ENCODE measurements at places on chromosomes 1 and 21. TPM values are rescaled to one million over a fixed set of nuclear protein-coding genes. Genes with fewer than 3 reads are reported as not detected.

The ZNF684 gene
- total RNA-seq: 1.4 TPM

DNA sequence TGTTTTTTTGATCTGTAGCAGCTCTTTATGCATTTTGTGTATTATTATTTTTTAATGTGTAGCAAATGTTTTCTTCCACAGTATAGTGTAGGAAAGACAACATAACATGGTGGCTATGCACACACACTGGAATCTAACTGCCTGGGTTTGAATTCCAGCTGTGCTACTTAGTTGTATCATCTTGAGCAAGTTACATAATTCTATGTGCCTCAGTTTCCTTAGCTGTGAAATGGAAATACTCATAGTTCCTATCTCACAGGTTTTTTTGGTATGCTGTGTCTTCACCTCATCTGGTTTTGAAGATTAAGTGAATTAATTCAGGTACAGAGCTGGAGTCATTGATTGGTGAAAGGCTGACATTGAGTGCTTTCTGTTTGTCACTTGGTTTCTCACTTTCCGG lies 1.2 kb upstream of the IARS2 start:
- no peaks in the 10 kb centered on the region for H3K36me3 ChIP-seq
- H3K27ac ChIP-seq: no peak overlapping the region
- H3K4me1 ChIP-seq: peaks cover 12% of the 10 kb centered on the region
- no peak overlapping the region for H3K4me3 ChIP-seq
- DNase-seq: no peak

DNA sequence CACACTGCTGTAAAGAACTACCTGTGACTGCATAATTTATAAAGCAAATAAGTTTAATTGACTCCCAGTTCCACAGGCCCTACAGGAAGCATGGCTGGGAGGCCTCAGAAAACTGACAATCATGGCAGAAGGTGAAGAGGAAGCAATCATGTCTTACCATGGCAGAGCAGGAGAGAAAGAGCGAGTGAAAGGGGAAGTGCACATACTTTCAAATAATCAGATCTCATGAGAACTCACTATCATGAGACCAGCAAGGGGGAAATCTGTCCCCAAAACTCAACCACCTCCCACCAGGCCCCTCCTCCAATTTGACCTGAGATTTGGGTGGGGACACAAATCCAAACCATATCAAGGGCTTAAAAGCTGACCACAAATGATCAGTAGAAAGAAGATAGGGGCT lies 493.2 kb downstream of the PTPRC start:
- no peak overlapping the region for H3K4me3 ChIP-seq
- DNase-seq: no peak
- H3K36me3 ChIP-seq: no peaks in the 10 kb centered on the region
- no peaks in the 10 kb centered on the region for H3K4me1 ChIP-seq

GRCh38 chr1:966135-966703 lies at the start of gene PLEKHN1:
PLEKHN1 (plus strand) TSS chr1:966482; CDS start chr1:966532, 50 bp downstream.
- no peak for DNase-seq
- H3K4me3 ChIP-seq: peak within 1 kb of the TSS; percentile 49
- peak within 1 kb of the TSS; percentile 49 for H3K27ac ChIP-seq
- H3K4me1 ChIP-seq: peaks cover 14% of the 10 kb centered on the region
- H3K36me3 ChIP-seq: no peaks in the 10 kb centered on the region
- H3K27me3 ChIP-seq: peaks cover 12% of the 10 kb centered on the region
